ENCODE measurements at places on chromosomes 13 and 19.

DNA sequence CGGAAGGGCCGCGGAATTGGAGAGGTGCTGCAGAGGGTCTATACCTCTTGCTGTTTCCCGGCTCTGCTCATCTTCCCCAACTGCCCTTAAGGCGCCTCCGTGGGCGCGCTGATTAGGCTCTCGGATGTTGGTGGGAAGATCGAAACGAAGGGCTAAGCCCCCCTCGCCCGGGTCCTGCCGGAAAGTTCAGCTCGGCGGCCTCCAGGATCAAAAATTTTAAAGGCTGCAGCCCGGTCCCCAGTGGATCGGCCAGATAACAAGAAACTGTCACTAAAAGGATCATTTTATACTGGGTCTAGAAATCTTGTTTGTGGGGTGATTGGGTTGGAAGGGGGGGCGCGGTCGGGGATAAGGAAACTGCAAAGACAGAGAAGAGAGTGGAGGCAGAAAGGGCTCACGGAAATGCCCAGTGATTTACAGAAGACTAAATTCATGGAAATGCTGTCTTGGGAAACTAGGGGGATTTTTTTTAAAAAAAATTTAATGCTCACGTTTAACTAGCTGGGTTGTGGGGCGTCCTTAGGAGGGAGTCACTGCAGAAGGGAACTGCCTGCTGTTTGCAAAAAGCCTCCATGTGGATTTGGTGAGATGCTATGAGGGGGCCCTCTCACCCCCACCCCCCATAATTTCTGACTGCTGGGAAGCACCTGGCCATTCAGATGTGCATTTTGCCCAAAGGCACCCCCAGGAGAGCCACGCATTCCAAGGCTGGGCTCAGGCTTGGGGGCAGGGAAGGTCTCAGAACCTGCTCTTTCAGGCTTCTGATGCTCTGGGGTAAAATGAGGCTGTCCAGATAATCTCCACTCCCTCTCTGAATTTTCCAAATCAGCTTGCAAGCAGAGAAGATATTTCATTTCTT lies 7.7 kb downstream of the CDX2 start:
- DNase-seq: no peak

GRCh38 chr13:100646030-100646673 lies 28.4 kb downstream of the TMTC4 start:
- no peak for DNase-seq

DNA sequence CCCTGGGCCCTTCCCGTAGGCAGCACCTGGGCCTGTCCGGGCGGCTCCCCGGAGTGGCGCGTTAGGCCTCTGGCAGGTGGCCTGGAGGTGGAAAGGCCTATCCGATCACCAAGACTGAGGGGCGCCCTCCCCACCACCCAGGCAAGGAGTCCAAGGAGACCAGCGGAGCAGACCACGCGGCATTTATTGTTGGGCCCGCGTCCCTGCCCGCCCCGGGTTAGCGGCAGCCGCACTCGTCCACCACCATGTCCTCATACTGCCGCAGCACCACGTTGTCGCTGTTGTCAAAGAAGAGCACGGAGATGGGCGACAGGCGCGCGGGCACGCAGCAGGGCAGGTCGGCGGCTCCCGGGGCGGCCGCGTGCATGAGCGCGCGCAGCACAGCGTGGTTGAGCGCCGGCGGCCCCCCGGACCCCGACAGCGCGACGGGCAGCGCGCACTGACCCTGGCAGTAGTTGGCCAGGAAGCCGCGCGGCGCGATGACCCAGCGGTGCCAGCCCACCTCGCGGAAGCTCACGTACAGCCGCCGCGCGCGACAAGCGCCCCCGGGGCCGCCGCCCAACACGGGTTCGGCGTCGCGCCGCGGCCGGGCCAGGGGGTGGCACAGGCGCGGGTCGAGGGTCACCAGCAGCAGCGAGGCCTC lies 27.5 kb downstream of the CERS1 start:
- no peak for DNase-seq

- DNase-seq: no peak
Observed at GRCh38 chr13:41720839-41721561, 239.9 kb downstream of the VWA8 start.

DNA sequence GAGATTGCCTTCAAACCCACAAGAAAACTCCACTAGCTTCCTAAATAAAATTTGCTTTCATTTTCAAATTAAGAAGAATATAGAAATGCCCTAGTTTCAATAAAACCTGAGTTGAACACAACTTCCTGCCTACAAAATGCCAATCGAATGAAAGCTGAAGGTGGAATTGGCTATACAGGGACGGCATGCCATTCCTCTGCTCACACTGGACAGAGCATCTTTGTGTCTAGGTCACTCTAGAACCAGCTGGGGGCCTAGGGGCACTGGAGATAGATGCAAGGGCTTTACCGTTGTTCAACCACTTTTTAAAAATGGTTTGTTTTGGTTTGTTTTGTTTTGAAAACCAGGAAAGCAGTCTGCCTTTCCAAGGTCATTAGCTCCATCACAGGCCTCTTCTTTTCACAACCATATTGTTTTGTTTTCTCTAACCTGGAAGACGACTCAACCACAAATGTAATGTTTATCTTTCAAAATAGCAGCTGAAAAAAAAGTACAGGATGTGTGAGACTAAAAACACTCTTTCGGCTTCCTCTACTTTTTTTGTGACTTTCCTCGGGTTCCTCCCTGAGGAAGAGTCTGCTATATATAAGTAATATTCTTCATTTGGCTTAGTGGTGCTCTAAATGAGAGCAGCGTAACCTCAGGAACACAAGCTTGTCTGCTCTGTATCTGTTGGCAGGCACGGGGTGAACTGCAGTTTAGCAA lies 11.9 kb upstream of the ITM2B start:
- no peak for DNase-seq

- DNase-seq: no peak
Observed at GRCh38 chr13:85261757-85262346, 537.4 kb downstream of the SLITRK6 start.

DNA sequence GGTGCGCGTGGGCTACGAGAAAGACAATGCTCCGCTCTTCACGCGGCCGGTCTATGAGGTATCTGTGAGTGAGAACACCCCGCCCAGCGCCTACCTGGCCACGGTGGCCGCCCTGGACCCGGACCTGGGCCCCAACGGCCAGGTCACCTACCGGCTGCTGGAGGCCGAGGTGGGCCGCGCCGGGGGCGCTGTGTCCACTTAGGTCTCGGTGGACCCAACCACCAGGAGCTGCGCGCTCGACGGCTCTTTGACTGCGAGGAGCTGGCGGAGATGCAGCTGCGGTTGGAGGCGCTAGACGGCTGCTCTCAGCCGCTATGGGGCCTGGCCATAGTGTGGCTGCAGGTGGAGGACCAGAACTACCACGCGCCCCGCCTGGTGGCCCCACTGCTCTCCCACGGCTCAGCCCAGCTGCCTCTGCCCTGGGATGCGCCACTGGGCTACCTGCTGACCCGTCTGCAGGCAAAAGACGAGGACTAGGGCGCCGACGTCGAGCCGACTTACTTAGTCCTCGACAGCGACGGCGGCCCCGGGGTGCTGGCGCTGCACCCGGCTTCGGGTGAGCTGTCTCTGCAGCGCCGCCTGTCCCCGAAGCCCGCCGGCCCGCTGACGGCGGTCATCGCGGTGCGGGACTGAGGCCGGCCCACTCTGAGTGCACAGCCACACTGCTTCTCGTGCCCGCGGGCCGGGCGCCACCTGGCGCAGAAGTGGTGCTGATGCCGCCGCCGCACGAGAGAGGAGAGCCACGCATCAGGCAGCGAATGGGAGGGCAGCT lies 173.0 kb downstream of the OLFM4 start:
- DNase-seq: no peak
